ENCODE measurements at places on chromosomes 13 and 19. TPM values are rescaled to one million over a fixed set of nuclear protein-coding genes. Genes with fewer than 3 reads are reported as not detected.

- DNase-seq: no peak
Observed at GRCh38 chr19:28868836-28869235, 344.1 kb downstream of the UQCRFS1 start.

- no peak for DNase-seq
Observed at GRCh38 chr19:49672131-49672919, 4.7 kb upstream of the PRMT1 start.

DNA sequence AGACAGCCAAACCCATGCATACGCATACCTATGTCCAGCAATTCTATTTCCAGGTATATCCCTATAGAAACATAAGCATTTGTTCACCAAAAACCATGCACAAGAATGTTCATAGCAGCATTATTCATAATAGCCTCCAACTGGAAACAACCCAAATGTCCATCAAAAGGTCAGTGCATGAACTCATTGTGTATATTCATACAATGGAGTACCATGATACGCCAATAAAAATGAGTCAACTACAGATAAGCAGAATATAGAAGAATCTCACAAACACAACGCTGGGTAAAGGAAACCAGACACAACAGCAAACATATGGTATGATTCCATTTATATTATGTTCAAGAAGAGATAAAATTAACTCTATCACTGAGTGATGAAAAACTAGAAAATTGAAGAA is 23.8 kb downstream of the DEDD2 start:
- no peak for DNase-seq

The ICAM4 gene
- total RNA-seq: not detected

The NKG7 gene
- 3.4 TPM for total RNA-seq

The CYP2A6 gene
- 2.0 TPM for total RNA-seq

GRCh38 chr13:97588993-97589392 is 155.0 kb downstream of the RAP2A start:
- no peak for DNase-seq

The LHB gene
- total RNA-seq: not detected

DNA sequence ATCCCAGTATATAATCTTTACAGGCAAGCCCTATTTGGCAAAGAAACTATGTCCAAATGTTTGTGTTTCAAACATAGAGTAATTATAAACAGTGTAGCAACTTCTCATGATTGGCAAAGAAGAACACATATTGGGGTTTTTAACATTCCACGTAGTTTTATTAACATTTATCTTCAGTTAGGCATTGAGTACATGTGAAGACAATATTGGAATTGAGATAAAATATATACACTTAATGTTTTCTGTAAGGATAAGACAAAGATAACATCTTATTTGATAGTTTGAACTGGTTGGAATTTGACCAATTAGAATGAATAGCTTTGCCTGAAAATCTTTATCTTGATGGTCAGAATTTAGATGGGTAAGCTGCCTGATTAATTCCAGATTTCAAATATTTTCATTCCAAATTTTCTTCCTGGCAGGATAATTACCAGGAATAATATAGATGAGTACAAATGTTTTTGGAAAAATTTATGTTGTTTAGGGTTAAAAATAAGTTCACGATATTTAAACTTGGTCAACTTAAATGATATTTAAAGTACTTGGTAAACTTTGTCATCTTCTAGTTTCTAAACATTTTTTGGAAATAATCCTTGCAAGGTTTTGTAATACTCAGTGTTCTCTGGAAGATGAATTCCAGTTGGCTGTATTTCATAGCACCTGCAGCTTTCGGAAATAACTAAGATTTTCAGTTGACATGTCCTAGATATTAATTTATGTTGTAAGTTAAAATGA is 536.5 kb upstream of the SPRY2 start:
- DNase-seq: no peak

GRCh38 chr13:44434766-44435141 is 61.1 kb downstream of the SERP2 start:
- no peak for DNase-seq

DNA sequence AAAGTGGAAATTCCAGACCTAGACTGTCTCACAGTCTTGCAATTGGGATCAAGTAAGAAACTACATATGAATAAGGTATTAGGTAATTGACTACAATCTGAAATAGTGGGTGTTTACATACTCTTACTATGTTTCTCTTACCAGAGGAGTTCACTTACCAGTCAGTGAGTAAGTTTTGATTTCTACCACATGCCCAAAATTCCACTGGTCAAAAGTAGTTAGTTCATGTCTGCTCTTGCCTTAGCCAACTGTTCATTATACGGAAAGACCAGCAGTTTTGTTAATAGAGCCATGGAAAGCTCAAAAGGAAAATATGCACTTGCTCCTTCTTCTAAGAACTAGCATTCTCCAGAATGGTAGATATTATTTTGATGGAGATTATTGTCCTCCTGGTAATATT is 490.8 kb downstream of the RFC3 start:
- no peak for DNase-seq

The ZNF229 gene
- total RNA-seq: 2.0 TPM

DNA sequence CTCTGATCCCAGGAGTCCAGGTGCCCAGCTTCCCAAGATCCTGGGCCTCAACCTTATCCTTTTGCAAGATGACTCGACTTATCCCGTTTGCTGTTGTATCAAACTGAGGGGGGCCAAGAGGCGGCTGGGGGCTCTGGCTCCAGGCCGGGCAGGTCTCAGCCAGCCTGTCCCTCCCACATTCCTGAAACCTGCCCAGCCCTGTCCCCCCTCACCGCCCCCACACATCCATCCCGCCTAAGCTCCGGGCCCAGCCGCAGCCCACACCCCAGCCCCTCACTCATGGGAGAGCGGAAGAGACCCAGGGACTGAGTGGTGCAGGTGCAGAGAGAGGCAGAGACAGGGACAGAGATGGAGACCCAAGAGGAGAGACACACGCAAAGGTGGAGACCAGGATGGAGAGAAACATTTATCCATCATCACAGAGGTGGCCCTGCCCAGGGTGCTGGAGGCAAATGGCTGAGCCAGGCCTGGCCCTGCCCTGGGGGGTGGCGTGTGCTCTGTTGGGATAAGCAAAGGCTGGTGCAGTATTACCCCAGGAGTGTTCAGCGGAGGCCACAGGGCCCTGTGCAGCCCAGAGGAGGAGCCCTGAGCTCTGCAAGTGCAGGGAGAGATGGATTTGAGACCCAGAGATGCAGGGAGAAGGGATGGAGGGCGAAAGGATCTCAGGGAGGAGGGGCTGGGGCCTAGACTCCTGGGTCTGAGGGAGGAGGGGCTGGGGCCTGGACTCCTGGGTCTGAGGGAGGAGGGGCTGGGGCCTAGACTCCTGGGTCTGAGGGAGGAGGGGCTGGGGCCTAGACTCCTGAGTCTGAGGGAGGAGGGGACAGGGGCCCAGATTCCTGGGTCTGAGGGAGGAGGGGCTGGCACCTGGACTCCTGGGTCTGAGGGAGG is 1.6 kb downstream of the BCAM start:
- DNase-seq: no peak

DNA sequence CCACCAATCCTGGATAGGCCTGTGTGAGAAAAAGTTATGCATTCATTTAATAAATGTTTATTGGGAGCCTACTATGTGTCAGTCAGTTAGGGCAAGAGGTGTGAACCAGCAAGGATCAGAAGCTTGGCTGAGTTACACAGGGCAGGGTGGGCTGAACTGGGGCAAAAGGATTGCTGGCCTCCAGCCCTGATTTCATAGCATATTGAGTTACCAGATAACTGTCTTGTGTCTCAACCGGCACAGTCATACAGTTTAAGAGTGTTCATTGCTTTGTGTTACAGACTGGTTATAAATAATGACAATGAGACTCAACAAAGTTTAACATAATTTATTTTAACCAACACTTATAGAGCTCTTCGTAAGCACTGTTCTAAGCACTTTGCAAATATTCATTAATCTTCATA is 253.8 kb downstream of the DLEU7 start:
- no peak for DNase-seq

The LILRA5 gene
- total RNA-seq: 2.9 TPM

DNA sequence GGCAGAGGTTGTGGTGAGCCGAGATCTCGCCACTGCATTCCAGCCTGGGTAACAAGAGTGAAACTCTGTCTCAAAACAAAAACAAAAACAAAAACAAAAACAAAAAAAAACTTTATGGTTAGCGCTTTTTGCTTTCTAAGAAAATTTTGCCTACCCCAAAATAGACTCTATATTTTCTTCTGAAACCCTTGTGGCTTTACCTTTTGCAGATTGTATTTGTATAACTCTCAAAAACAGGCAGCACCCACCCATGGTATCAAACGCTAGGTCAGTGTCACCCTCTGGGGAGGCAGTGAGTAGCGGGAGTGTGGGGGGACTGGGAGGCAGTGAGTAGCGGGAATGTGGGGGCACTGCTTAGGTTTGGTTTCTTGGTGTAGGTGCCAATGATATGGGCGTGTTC is 7.5 kb upstream of the SLC39A3 start:
- DNase-seq: no peak

DNA sequence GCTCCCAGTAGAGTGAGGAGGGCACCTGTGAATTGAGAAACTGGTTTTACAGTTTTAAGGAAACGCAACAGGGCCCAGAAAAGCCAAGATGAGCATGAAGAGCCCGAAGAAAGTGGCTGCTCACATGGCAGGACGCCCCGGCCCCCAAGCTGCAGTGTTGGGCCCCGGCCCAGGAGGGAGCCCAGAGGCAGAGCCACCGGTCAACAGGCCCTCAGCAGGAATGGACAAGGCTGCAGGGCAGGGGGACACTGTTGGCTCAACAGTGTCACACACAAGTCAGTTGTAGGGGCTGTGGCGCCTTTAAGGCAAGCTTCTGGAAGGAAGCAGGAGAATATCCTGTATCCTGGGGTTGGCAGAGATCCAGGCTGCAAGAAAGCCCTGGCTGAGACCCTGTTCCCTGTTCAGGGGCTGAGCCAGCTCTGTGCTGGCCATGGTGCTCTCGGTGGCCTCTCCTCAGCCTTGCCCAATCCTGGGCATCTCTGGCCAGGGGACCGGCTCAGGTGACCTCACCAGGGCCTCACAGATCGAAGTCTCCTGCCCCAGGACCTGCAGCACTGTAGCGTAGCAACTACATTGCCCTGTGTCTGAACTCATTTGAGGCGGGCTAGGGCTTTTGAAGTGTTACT is 28.0 kb downstream of the UPF1 start:
- no peak for DNase-seq

GRCh38 chr13:102845289-102845629 is 573 bp upstream of the ERCC5 start:
- no peak for DNase-seq

DNA sequence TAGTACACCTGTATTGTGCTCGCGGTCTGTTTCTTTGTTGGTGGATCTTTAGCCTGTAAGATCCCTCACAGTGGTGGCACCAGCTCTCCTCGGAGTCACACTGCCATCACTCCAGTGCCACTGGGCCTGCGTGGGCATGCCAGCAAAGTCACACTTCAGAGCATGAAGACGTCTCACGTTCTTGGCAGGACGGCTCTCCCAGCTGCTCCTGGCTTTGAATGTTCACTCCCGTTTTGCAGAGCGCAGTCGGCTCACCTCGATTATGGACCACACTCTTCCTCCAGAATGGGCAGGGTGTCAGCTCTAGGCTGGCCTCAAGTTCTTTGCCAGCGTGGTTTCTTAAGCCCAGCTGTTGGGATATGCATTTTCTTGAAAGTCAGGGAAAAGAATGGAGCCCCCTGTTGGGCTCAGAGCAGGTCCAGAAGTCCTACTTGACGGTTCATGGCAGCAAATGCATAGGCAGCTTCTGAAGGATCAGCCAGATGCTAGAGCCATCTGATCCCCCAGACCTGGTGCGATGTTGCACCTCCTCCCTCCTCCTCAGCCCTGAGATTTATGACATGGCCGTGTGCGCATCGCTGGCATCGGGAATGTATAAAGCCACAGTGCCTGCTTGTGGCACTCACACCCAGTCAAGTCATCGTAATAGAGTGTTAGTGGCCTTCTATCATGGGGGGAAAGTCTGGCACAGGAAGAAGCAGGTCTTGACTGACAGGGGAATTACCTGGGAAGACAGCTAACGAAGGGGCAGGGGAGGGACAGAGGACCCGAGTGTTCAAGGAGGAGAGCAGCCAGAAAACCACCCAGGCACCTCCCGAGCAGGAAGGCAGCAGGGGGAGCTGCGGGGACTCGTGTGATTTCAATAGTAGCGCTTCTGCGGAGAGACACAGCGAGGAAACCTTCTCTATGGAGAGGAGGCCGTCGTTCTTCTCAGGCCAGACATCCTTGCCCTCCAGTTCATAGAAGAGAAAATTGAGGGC is 40.2 kb upstream of the NPAS1 start:
- no peak for DNase-seq

GRCh38 chr13:77928909-77929308 is 10.3 kb upstream of the EDNRB start:
- DNase-seq: no peak

DNA sequence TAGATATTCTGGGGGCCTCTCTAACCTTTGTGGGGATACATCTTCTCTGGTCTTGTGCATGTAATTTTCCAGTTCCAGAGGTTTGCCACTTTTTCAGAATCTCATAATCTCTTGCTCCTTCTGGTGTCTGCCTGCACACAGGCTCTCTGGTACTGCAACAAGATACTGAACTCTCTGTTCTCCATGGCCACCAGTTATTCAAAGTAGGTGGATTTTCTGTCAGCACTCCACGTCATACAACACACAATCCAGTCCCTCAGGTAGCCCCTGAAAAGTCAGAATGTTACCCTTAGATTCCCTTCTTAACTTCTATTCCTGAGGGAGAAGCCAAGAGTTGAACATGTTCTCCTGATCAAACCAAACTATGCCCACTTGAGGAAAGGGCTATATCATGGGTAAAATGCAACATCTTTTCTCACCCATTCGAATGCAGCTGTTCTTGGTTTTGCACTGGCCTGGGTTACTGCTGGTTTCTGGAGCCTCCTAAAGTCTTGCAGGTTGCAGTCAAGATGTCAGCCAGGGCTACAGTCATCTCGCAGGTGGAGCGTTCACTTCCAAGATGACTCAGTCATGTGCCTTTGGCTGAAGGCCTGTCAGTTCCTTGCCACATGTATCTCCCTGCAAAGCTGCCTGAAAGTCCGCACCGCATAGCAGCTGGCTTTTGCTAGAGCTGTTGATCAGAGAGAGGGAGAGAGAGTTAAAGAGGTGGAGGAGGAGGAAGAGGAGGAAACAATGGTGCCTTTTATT is 57.7 kb upstream of the TUBA3C start:
- no peak for DNase-seq

GRCh38 chr19:50705422-50706019 is 14.1 kb downstream of the SHANK1 start:
- DNase-seq: no peak

GRCh38 chr13:27632214-27632613 is 10.5 kb downstream of the POLR1D start:
- DNase-seq: no peak

The CFAP97D2 gene
- total RNA-seq: not detected

The PRKCG gene
- not detected for total RNA-seq

The MYO1F gene
- 20.4 TPM for total RNA-seq

The ZNF28 gene
- 10.3 TPM for total RNA-seq

The MLNR gene
- total RNA-seq: not detected

- DNase-seq: no peak
Observed at GRCh38 chr19:31306006-31306753, 43.1 kb downstream of the TSHZ3 start.

- DNase-seq: no peak
Observed at GRCh38 chr19:18173054-18173571, 500 bp upstream of the IFI30 start.

DNA sequence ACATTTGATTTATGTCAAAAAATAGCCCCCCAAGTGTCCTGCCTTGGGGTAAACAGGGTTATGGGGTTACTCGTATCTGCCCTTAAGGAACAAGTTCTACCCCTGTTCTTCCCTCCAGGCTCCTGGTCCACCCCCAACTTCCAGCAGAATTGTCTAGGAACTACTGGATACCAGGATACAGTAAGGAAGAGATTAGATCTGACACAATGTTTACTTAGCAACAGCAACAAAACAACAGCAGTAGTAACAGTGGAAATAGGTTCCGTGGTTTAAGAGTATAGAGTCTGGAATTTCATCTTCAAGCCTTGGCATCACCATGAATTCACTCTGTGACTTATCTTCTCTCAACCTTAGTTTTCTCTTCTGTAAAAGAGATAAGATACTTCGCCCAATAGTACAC is 1.7 kb upstream of the FAM98C start:
- no peak for DNase-seq

Data from vagina (tissue), 2 donors.